ENCODE measurements at places on chromosomes 5 and 9.

- DNase-seq: no peak
Measured at GRCh38 chr9:36993933-36994764, 39.9 kb downstream of the PAX5 start.

DNA sequence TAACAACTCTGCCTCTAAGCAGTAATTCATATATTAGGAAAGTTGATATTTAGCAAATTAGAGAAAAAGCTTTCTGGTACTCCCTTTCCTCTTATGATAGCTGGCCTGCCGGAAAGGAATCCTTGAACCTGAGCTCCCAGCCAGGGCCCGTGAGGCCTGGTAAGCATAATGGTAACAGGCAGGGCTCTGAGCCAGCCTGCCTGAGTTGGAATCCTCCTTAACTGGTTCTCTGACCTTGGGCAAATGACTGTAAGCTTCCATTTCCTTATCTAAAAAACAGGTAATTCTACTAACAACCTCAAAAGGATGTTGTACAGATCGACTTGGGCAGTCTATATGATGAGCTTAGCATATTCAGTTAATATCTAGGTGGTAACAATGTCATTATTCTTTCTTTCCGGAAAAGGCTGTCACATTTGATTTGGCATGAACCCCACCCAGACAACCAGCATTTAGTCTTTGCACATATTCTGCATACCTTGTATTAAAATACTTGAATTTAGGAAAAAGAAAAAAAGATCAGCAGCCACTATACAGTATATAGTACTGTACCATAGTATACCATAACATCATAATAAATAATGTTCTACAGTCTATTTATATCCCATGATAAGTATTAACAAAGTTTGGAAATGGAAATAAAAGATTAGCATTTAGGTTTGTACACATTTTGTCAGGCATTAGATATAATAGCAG lies 55.7 kb upstream of the MAP3K1 start:
- no peak for DNase-seq

DNA sequence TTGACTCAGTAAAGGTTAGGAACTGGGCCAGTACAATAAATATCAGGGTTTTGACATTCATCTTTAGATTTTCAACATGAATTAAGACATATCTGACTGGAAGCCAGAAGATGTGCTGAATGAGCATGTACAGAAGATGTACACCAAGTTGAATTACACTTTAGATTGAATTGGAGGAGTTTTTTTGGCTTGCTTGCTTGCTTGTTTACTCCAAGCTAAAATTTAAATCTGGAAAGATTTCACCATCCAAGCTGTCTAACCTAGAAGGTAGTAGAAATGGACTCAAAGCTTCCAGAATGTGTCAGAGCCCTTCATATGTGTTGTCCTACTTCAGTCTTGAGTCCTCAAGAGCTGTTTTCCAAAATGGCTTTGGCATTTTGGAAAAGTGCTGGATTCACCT lies 49.0 kb upstream of the FCHO2 start:
- DNase-seq: no peak

- no peak for DNase-seq
Measured at GRCh38 chr9:79473704-79474103, 98.1 kb upstream of the TLE4 start.

DNA sequence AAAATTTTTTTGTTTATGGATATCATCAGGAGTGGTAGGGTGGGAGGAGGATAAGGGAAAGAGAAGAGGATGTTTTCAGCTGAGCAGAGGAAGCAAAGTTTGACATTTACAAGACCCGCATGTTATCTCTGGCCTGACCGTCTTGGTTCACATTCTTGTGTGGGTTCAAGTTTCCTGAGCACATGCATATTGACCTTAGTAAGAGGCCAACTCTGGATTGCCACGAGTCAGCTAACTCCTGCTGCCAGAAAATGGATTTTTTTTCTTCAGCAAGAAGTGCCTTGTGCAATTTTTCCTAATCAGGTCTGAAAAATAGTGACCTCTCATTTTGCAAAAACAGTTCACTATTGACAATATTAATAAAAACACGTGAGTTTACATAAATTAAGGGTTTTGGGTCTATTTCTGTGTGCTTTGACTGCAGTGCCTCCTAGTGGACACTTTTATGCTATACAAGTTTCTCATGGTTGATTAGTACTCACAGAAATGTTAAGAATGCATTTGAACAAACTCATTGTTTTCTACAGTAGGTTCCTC lies 27.1 kb upstream of the BASP1 start:
- DNase-seq: peak; percentile 72

- DNase-seq: no peak
Measured at GRCh38 chr5:150224483-150225027, 34.7 kb downstream of the SLC6A7 start.

DNA sequence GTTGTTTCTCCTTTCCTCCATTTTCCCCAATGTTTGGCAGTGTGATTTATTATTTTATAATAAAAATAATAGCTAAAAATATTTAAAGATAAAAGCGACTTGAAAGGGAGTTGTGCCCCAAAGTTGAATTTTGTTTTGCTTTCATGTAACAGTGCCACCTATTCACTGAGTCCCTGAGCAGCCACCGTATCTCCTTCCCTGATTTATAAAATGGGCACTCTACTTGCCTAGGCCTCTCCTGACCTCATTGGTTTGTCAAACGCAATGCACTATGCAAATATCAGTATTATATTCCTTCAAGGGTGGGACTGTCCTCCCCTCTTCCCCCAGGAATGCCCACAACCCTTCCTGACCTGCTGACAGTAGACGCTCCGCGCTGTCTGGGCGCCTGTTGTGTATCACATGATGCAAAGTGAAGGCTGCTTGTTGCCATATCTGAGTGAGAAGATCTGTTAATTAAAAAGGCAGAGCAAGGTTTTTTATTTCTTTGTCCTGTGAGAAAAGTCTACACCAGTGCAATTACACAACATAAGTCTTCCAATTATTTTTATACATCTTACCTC lies 81.4 kb downstream of the TTC39B start:
- no peak for DNase-seq

- no peak for DNase-seq
Measured at GRCh38 chr5:5886812-5887486, 464.5 kb downstream of the ICE1 start.

DNA sequence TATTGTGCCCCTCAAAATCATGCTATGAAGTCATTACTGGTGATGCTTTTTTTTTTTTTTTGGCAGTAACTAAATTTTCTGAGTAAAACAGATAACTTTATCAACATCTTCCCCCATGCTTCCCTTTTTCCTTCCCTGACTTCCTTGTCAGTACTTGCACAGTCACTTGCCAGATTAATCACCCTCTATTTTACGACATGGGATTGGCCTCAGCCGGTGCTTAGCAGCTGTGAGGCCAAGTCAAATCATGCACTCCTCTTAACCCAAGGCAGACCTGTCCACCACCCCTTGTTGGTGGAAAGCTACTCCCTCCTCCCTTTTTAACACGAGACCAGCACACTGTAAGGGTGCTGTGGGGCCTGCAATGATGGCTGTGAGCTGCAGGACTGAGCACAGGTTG lies 118.0 kb upstream of the OTULINL start:
- DNase-seq: no peak

GRCh38 chr5:123208668-123209501 lies 119.8 kb downstream of the PRDM6 start:
- DNase-seq: no peak

DNA sequence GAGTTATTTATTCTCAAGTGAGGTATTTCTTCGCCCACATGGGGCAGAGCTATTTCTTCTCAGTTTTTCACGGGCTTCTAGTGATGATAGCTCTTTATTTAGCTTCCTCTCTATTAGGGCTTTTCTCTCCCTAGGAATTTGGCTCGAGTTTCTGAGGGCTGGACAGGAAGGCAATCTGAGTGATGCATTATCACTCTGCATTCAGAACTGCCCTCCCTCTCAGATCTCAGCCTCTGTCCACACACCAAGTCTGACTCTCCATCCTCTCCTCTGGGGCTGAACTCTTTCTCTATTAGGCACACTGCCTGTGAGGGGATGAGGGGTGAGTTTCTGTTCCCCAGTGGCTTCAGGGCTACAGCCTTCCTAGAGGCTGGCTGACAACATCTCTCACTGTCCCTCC lies 14.9 kb upstream of the SCAMP1 start:
- no peak for DNase-seq

- DNase-seq: no peak
Measured at GRCh38 chr9:365436-365835, 150.8 kb downstream of the DOCK8 start.

DNA sequence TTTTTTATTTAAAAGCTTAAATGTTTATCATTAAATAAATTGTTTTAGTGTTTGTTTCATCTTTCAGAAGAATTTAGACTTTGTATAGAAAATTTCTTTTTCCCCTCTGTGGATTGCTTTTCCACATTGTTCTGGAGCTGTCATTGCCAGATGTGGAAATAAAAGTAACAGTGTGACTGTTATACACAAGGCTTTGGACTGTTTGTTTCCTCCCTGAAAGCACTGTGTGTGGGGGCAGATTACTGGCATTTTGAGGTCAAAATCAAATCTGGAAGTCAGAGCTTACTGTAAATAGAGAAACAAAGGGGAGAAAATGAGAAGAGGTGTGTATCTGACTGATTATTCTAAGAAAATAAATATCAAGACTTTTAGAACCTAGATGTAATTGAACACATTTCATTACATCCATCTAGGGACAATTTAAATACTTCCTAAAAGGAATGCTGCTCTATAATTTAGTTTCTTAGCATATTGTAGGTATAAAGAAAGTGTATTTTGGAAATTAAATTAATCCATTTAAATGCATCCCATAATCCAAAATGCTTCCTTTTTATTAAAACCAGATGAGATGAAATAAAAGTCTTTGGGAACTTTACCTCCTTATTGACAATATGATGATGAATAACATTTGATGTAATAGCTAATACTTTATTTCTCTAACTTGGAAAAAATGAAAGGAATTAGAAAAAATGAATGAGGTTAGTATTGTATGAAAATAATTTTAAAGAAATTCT lies 51.9 kb downstream of the ERCC6L2 start:
- DNase-seq: no peak

DNA sequence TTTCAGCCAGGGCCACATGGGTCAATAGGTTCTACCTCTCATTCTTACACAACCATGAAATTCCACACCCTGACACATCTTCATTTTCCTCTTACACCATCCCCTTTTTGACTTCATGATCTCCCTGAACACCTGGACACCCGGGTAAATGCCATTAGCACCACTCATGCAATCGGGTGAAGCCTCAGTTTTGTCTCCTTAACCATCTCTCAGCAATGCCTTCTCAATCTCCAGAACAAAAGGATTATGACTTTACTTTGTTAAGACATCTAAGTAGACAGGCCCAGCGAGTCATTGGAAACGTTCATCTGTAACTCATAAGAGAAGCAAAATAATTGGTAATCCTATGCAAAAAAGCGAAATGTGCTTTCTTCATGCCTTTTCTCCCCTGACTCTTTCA lies 49.9 kb downstream of the ADAMTS12 start:
- no peak for DNase-seq

DNA sequence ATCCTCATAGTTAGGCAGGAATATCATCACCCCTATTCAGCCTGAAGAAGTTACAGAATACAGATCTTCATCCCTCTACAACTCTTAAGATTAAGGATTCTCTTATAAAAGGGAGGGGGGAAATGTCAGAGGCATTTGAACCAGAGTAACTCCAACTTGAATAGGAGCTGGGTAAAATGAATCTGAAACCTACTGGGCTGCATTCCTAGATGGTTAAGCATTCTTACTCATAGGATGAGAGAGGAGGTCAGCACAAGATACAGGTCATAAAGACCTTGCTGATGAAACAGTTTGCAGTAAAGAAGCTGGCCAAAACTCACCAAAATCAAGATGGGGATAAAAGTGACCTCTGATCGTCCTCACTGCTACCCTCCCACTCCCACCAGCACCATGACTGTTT lies 14.4 kb downstream of the FREM1 start:
- DNase-seq: no peak

GRCh38 chr9:85079349-85079748 lies 409.8 kb downstream of the NTRK2 start:
- DNase-seq: no peak

DNA sequence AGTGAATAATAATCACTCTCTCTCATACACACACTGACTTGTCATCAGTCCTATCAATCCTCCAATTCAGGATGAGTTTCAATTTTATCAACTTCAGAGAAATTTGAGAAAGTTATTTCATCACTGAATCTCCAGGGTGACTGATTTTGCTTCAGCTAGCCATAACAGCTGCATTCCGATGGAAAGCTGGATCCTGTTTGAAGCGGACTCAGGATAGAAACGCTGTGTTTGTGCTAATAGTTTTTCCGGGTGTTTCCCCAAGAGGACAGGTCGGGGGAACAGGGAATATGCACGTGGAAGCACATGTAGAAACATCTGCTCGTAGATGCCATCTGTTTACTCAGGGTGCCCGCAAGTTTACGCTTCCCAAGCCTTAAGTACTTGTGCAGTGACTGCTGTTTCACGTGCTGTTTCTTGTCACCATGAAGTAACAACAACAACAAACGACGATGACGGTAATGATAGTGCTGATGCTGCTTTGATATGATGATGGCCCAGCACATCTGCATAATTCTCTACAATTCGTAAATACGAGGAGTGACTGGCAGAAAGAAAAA lies 263.7 kb upstream of the DAPK1 start:
- no peak for DNase-seq

Data from astrocyte of the cerebellum (primary cell).